Renal cortex interstitium (tissue), 15 donors: ENCODE measurements at places on chromosomes 7 and 10. TPM values are rescaled to one million over a fixed set of nuclear protein-coding genes. Genes with fewer than 3 reads are reported as not detected.

- DNase-seq = no peak
Measured at GRCh38 chr10:114266521-114266920, 27.5 kb downstream of the VWA2 start.

The ADAMTS14 gene
- 1.1 TPM for polyA plus RNA-seq

The NEBL gene
- 91.0 TPM for polyA plus RNA-seq

- no peak for DNase-seq
Measured at GRCh38 chr7:121480058-121480457, 84.0 kb upstream of the FAM3C start.

The UPK3B gene
- 2.4 TPM for polyA plus RNA-seq

The ELFN1 gene
- 17.9 TPM for polyA plus RNA-seq

- no peak for DNase-seq
Measured at GRCh38 chr10:6365384-6365783, 162.7 kb downstream of the PFKFB3 start.

DNA sequence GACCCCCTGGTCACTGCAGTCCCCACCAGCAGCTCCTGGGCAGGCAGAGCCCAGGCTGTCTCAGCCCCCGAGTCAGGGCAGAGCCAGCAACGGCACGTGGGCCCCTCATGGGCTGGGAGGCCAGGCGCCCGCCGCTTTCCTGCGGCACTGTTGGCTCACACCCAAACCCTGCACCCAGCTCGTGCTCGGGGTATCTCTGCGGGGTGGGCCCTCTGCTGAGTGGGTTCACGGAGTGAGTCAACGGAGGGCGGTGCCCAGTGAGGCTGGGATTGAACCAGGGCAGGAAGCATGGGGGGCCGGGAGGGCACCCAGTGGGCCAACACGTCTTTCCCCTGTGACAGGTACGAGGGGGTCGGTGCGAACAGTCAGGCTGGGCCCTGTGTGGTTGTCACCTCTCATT lies 28.9 kb downstream of the ADAP1 start:
- DNase-seq = no peak

- no peak for DNase-seq
Measured at GRCh38 chr10:112208997-112209396, 25.4 kb upstream of the GPAM start.

The ACSM6 gene
- 0.14 TPM for polyA plus RNA-seq

The NKX2-3 gene
- polyA plus RNA-seq = 0.08 TPM

- no peak for DNase-seq
Measured at GRCh38 chr10:114408112-114408967, 4.0 kb upstream of the AFAP1L2 start.

The ACTR3C gene
- polyA plus RNA-seq = 6.6 TPM

DNA sequence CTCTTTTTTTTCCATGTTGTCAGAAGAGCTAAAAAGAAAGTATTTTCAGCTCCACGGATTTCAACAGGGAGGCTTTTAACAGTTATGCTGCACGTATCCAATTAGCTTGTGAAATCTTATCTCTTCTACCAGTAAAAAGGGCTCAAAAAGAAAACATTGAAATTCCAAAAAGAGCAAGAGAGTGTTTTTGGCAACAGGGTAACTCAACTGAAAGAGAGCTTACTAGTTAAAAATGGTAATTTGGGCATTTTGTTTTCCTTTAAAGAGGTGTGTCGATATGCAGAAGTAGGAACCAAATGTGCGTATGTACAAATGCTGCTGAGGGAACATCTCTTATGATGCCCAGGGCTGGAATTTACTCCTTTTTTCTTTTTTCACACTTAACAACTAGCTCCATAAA lies 292.8 kb downstream of the PRKG1 start:
- no peak for DNase-seq

DNA sequence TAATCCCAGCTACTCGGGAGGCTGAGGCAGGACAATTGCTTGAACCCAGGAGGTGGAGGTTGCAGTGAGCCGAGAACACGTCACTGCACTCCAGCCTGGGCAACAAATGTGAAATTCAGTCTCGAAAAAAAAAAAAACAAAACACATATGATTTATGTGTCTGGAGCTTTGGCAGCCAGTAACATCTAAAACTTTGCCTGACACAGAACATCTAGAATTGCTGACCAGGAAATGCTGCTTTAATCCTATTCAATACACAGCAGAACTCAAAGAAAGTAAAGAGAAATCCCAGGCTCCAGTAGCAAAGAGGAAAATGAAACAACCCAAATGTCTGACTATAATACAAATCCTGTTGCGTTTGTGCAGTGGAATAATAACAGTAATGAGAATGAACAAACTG lies 4.5 kb upstream of the CCDC6 start:
- DNase-seq = no peak

DNA sequence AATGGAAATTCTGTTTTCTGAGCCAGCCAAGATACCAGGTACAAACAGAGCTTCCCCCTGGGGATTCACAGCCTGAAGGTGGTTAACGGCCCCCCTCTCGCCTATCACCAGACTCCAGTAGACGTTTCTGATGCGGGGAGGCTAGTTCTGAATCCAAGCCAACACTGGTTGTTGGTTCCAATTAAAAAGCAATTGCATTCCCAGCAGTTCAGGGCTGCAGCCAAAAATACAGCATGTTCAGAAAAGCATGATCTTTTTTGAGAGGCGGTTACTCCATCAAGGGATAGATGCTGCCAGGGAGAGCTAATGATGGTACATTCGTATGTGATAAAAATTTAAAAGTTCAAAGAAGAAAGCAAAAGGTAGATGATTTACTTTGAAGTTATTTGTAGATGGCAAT lies 481.0 kb downstream of the GALNT17 start:
- no peak for DNase-seq

DNA sequence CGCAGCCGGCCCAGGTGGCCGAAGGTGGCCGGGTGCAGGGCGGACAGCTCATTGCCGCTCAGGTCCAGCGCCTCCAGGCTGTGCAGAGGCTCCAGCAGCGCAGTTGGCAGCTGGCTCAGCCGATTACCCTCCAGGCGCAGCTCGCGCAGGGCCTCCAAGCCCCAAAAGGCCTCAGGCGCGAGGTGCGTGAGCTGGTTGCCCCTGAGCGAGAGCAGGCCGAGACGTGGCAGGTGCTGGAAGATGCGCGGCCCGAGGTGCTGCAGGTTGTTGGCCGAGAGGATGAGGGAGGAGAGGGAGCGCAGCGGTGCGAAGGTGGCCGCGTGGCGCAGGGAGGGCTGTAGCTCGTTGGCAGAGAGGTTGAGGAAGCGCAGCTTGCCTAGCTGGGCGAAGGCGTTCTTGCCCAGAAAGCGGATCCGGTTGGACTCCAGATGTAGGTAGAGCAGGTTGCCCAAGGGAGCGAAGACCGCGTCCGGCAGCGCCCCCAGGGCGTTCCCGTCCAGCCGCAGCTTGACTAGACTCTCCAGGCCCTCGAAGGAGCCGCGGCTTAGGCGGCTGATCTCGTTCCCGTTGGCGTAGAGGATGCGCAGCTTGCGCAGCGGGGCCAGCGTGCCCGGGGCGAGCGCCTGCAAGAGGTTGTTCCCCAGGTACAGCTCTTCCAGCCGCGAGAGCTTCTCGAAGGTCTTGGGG lies 923 bp downstream of the TRIL start:
- DNase-seq = no peak

DNA sequence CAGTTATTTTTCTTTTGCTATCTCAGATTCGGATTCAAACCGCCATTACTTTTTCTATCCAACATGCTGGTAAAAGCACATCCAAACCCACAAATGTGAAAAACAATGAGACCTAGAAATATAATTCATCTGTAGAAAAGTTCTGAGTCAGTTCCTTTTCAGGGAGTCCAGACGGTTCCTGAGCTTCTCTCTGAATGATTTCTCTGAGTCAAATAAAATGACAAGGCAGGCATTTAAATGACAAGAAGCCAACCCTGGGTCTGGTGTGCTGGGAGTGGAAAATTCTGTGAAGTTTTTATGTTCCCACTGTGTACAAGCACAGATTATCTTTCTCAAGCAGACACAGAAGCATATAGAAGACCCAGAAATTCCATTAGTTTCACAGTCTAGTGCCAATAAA lies 96.3 kb upstream of the ANKRD1 start:
- no peak for DNase-seq

DNA sequence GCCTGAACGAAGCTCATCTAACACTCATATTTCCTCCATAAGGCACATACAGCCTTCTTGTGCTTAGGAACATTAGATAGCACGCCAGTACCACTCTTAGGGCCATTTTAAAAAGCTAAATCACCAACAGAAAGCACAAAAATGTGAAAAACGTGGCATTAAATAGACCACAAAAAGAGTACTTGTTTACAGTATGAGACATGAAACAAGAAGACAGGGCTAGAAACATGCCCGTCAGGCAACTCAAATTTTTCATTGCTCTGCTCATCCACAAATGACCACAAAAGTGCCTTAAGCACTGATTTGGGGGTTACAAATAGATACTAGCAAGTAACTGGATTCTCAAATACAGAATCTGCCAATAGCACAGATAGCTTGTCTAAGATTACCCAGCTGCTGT lies 67.8 kb downstream of the ELMO1 start:
- DNase-seq = no peak

The SPDYE5 gene
- polyA plus RNA-seq = 2.2 TPM

DNA sequence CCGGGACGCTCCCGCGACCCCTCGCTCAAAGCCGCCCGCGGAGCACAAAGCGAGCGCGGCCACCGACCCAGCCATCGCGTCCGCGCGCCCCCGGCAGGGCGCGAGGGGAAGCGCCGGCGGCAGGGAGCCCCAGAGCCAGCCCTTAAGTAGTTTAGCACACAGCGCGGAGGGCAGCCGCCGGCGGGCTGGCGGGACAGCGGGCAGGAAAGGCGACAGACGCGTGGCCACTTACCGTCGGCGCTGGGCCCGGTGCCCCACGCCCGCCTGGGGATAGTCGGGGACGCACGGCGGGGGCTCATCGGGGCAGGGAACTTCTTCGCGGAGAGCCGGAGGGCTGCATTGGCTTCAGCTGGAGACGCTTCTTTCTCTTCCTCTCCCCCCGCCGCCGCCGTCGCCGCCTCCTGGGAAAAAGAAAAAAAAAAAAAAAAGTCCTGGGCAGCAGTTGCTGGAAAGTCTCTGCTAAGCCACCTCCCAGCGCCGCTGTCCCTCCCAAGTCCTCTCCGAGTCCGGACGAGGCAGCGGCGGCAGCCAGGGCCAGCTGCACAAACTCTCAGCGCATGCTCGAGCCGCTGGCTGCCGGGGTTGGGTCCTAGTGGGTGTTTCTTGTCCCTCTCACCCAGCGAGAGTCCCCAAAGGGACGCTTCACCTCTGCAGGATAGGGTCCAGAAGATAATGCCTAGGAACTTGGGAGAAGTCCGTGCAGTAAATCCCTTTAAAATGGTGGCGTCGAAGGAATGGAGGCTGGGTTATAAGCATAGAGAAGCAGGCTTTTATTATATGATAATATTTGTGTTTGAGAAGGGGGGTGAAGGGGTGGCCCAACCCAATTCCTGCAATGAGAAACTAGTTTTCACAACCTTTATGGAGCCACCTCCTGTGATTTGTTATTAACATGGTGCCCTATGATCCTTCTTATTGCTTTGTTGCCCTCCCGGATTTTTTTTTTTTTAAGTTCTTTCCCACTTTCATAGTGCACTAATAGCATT lies at the start of gene TSPAN12:
TSPAN12 (minus strand) TSS at position 557 of the 986 bp plus-strand sequence. CDS start 1,381 bp downstream, outside the sequence.
- DNase-seq = no peak
